ENCODE measurements at places on chromosomes 7 and 10. TPM values are rescaled to one million over a fixed set of nuclear protein-coding genes. Genes with fewer than 3 reads are reported as not detected.

The CCDC172 gene
- polyA plus RNA-seq, result not detected

The LEP gene
- 0.49 TPM for polyA plus RNA-seq

The SHTN1 gene
- 25.2 TPM for polyA plus RNA-seq

The OLAH gene
- polyA plus RNA-seq, result 0.29 TPM

The TMEM196 gene
- not detected for polyA plus RNA-seq

The PLCE1 gene
- 41.4 TPM for polyA plus RNA-seq

The SPDYE16 gene
- 1.9 TPM for polyA plus RNA-seq

The ASB15 gene
- 1.5 TPM for polyA plus RNA-seq

The EBF3 gene
- 1.1 TPM for polyA plus RNA-seq

The KCND2 gene
- 1.8 TPM for polyA plus RNA-seq

The SUFU gene
- 31.2 TPM for polyA plus RNA-seq

The GPR26 gene
- polyA plus RNA-seq, result not detected

The CFAP69 gene
- polyA plus RNA-seq, result 16.7 TPM

The NOS3 gene
- 14.2 TPM for polyA plus RNA-seq

The MYL10 gene
- 0.18 TPM for polyA plus RNA-seq

The FAM25A gene
- not detected for polyA plus RNA-seq

The NPY4R2 gene
- polyA plus RNA-seq, result not detected

The HOXA13 gene
- polyA plus RNA-seq, result 0.06 TPM

The POLR2J3 gene
- polyA plus RNA-seq, result 81.7 TPM

The PHKG1 gene
- 0.98 TPM for polyA plus RNA-seq

The NKX1-2 gene
- not detected for polyA plus RNA-seq

Measured in right renal pelvis (tissue), 4 donors.